ENCODE measurements at places on chromosomes 6 and 20.

DNA sequence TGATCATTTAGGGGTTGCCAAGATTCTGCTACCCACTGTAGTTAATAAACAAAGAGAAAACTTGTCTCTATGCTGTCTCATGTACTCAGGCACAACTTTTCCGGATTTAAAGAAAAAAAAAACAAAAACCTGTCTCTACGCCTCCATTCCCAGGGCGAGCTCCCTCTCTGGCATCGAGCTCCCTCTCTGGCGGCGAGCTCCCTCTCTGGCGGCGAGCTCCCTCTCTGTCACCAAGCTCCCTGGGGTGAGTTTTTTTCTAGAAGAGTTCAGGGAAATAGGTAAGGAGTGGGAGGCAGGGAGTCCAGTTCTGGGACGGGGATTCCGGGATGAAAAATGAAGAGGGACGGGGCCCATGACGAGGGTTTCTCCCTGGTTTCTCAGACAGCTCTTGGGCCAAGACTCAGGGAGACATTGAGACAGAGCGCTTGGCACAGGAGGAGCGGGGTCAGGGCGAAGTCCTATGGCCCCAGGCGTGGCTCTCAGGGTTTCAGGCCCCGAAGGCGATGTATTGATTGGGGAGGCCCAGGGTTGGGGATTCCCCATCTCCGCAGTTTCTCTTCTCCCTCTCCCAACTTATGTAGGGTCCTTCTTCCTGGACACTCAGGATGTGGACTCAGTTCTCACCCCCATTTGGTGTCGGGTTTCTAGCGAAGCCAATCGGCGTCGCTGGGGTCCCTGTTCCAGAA, 16.5 kb upstream of the HLA-A start:
- no peak for DNase-seq

GRCh38 chr20:2210646-2211552, 84.9 kb upstream of the TGM3 start:
- no peak for DNase-seq

DNA sequence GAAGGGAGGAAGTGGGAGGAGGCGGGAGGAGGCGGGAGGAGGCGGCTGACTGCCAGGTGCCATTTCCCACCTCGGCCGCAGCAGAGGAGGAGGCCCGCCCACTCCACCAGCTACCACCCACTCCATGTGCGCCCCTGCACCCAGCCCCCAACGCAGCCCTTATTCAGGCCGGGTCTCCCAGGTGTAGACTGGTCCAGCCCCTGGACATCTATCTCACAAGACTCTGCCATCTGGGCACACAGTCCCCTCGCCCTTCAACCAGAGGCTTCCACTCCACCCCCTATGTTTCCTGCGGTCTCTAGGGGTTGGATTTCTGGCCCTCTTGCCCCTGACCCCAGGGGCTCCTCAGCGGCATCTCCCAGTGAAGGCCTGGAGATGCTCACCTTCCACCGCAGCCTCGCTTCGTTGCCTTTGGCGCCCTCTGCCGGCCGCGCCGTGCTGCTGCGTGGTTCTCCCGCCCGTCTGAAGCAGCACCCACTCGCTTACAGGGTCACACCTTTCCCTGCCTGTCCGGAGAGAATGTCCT, 32.6 kb upstream of the FAM83D start:
- DNase-seq = peak; percentile 80

DNA sequence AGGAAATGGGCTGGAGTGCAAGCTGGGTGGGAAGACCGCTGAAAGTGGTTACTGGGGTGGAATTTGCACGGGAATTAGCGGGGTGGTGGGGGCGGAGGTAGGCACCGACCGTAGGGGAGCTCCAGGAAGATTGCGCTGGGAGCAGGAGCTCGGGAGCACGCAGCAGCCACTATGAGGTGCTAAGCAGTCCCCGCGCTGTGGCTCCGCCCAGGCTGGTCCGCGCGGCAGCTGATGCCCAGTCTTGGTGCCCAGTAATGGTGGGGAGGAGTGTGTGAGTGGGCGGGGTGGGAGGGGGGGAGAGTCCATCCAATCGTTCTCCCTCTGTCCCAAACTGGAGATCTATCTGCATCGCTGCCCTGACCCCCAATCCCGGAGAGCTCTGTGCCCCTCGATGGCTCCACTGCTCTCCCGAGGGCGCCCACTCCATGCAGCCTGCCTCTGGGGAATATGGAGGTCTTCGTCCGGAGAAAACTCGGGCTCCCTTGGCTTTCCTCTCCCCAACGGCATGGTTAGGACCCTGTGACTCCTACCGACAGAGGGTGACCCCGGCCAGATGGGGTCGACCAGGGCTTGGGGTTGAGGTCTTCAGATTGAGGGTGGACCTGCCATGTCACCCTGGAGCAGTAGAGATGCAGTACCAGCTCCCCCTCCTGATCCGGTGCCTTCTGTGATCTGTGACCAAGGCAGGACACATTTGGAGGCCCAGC, 5.3 kb downstream of the TP53TG5 start:
- no peak for DNase-seq

DNA sequence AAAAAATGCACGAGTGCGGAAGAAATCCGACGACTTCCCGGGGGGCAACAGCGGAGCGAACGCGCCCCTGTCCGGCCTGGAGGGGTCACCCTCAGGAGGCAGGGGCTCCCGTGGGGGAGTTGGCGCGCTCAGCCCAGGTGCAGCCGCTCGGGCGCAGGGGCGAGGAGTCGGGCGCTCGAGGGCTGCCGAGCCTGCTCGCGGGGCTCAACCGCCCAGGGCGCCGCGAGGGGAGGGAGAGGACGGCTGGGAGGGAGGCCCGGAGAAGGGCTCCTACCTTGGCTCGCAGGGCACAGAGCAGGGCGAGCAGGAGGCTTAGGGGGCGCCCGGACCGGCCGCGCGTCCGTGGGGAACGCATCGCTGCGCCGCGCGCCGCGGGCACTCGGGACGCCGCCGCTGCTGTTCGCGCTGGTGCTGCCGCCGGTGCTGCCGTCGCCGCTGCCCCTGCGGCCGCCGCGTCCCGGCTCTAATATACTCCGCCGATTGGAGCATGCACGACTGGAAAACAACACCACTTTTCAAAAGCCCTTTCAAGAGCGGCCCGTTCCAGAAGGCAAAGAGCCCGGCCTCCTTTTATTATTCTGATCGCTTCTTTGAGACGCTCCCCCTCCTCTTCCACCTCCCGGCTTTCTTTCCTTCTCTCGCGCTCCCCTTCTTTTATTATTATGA, 490 bp downstream of the JAG1 start:
- DNase-seq = no peak

Measured in HAP-1 (cell line).